ENCODE measurements at places on chromosomes 1 and 21.

- peak; percentile 56 for DNase-seq
These were observed 6.2 kb downstream of the TACSTD2 start for GRCh38 chr1:58570817-58571216.

DNA sequence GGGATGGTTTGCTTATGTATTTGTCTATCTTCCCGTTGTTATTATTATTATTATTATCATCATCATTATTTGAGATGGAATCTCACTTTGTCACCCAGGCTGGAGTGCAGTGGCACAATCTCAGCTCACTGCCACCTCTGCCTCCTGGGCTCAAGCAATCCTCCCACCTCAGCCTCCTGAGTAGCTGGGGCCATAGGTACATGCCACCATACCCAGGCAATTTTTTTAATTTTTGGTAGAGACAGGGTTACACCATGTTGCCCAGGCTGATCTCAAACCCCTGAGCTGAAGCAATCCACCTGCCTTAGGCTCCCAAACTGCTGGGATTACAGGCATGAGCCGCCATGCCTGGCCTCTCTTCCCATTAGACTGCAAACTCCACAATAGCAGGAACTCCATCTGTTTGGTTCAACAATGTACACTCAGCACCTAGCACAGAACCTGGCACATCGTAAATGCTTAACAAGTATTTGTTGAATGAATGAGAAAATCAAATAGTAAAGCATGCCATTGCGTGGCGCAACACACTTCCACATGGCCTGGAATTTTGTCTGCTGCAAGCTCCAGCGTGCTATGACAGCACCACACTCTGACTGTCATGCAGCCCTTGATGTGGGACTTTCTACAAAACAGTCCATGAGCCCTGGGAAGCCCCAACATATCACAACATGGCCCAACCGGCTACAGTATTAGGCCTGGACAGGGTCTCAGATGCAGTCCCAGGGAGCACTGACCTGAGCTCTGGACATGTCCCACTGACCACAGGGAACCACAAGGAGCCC lies 3.8 kb upstream of the TINAGL1 start:
- DNase-seq = no peak

DNA sequence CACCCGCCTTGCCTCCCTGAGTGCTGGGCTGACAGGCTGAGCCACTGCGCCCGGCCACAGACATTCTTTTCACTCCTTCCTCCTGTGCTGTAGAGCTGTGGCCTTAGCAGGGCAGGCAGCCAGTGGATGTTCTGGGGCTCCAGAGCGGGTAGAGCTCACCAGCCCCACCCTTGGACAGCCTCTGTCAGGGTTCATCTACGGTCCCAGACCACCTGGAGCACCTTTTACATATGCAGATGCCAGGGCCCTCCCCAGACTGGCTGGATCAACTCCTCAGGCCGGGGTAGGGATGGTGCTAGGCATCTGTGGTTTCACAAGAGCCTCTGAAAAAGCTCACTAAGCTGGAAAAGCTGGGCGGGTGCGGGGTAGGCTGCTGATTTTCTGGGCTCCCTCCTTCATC lies 4.6 kb downstream of the ATP13A2 start:
- DNase-seq = no peak

- no peak for DNase-seq
These were observed 59.3 kb downstream of the CENPF start for GRCh38 chr1:214662223-214662785.

DNA sequence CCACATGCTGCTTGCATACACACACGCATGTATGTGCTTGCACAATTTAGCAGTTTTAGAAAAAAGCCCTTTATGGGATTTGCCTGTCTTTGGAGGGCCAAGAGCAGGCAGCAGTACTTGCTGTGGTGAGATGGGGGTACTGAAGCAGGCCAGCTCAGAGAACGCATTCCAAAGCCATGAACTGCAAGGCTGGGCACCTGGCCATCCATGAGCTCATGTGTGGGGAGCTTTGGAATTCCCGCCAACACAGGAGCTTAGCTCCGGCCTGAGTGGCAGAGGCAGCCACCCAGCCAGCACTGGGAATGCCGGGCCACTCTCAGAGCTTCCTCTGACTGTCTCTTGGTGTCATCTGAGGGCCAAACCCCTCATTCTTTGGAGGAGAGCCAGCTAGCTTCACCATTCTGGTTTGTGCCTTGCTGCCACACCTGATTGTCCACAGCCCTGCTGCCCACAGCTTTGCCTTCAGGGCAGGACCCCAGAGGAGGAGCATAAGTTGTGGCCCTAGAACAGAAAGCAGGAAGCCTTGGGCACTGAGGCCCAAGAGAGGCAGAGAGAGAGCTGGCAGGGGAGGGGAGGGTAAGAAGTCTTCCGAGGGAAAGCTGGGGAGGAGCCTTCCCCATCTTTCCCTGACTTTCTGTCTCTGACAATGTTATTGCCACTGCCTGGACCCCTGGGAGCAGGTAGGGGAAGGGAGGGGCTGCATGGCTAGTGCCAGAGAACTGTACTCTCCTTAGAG lies 92.1 kb upstream of the POU3F1 start:
- DNase-seq = peak; percentile 98

DNA sequence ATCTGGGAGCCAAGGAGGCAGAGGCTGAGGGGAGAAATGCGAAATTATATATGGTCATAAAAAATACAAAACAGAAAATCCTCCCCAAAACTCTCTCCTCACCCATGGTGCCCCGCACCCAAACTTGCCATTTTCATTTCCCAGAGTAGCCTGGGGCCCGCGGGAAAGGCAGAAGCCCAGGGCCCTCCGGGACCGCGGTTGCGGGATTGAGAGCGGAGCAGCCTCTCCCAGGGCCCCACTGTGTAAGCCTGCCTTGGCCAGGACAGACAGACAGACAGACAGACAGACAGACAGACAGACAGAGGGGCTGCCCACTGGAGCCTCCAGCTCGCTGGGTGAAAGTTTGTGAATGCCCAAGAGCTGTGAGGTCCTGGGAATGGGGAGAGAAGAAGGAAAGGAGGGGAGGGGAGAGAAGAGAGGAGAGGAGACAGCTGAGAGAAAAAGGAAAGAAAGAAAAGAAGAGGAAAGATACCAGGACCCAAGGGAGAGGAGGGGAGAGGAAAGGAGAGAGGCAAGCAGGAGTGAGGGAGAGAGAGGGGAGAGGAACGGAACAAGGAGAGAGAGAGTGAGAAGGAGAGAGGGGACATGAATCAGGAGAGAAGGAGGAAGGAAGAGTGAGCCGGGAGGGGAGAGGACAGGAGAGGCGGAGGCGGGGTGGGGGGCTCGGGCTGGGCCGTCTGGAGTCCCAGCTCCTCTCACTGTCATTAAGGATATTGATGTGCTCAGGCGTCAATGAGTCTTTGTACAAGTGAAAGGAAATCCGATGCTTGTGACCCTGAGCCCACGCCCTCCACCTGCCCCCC lies 69.3 kb upstream of the CASZ1 start:
- no peak for DNase-seq

DNA sequence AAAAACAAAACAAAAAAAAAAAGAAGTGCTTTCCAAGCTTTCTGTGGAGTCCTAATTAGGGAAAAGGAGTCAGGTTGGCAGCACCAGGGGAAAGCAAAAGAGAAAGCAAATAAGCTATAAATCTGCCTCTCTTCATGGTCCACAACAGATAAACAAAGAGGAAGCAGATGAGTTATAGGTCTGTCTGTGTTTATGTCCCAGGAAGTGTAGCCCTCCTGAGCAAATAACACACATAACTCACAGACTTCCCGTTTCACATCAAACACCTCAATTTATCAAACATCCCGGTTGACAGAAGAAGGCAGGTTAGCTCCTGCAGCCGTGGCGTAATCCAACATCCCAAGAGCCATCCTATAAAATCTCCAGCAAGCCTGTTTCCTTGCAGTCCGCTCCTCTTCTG lies 5.6 kb upstream of the SLC2A5 start:
- no peak for DNase-seq

GRCh38 chr21:39946199-39946598 lies 79.0 kb downstream of the PCP4 start:
- no peak for DNase-seq

All from MG63 (cell line).